ENCODE measurements at places on chromosomes 1 and 21.

DNA sequence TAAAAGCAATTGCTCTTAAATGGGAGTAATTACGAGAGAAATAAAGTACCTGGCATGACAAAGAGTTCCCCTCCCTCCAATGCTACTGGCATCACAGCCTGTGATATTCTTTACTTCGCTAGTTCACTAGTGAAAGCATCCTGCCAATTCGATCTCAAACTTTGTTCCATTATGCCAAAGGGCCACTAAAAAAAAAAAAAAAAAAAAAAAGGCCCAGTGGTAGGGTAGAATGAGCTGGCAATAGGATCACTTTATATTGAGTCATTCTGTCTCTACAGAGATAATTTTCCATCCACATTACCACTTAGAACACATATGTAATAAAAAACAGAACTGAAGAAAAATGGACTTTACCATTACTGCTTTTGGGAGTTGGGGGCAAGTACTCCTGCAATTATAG lies 11.2 kb downstream of the PUM1 start:
- DNase-seq, result no peak

- no peak for DNase-seq
Observed at GRCh38 chr1:6471086-6471969, 5.4 kb upstream of the TNFRSF25 start.

GRCh38 chr1:5379176-5379759 lies 613.0 kb downstream of the NPHP4 start:
- DNase-seq, result no peak

DNA sequence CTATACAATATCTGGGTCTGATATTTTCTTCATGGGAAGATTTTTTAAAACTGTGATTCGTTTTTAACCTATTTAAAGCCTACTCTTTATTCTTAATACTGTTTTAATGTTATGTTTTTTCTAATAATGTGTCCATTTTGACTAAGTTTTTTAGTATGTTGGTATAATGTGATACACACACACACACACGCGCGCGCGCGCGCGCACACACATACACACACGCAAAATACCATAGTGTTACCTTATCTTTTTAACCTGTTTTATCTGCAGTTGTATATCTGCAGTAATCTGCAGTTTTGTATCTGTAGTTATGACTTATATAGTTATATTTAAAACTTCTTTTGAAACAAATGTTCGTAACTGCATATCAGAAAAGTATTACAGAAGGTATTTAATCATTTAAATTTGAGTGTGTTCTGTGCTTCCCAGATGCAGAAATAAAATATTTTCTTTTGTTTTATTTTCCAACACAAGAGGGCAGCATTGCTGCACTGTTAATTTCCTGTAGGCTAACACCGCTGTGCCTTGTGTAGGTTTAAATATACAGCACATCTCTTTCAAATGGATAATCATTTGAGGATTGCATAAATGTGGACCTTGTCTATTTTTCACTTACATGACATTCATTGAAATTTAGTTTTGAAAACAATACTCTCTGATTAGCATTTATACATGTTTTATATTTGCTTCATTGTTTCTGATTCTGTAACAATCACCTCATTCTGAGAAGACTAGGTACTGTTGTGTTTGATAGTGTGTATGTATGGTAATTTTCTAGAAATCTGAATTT lies 166.1 kb downstream of the PDE4B start:
- DNase-seq, result no peak

GRCh38 chr1:173268786-173269277 lies 61.7 kb upstream of the TNFSF4 start:
- DNase-seq, result no peak

GRCh38 chr1:177753655-177754054 lies 216.2 kb downstream of the SEC16B start:
- no peak for DNase-seq

- DNase-seq, result no peak
Observed at GRCh38 chr1:171807556-171807955, 26.1 kb downstream of the METTL13 start.

GRCh38 chr1:5836776-5837440 lies 155.3 kb downstream of the NPHP4 start:
- no peak for DNase-seq

DNA sequence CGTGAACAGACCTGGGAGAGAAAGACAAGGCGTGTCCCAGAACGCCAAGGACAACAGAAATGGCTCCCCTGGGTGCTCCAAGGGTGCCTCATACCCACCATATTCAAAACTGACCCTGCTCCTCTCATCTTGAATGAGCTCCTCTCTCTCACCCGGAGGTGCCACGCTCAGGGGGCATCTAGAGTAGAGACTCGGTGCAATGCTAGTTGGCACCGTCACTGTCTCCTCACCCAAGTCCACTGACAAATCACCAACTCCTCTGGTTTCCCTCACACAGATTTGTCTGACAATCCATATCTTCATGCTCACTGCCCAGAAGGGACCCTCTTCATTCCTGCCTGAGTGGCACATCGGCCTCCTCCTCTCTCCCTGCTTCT lies 5.0 kb downstream of the TMEM125 start:
- peak; percentile 62 for DNase-seq

- no peak for DNase-seq
Observed at GRCh38 chr1:107950464-107950863, 14.5 kb downstream of the VAV3 start.

DNA sequence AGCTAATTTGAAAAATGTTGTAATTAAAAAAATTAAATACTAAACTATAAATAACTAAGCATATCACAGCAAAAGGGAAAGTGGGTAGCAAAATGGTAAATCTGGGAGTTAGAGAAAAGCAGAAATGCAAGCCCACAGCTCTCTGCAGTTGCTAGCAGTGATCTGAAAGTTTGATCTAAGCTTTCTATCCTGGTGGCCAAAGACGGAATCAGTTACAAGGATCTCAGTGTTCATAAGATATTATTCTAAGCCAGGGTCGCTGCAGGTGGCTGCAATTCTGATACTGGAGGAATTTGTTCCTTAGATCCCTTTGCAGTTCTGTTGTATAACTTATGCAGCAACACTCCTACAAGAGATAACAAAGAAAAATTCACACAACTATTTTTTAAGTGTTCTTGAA lies 363.7 kb downstream of the SETD4 start:
- DNase-seq, result no peak

DNA sequence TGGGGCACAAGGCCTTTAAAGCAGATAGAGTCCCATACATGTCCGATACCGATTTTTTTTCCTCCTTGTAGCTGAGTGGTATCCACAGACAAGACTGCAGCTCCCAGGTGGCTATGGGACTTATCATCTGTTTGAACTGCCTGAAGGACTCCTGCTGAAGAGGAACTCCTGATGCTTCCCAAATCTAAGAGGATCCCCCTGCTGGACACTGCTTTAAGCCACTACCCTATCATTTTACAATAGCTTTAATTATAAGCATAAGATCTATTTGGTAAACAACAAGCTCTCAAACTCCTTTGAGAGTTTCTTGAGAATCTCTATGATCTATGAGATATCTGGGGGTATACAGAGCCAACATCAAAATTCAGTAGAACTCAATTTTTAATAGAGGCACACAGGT lies 11.7 kb downstream of the NDC1 start:
- no peak for DNase-seq

- no peak for DNase-seq
Observed at GRCh38 chr1:193588311-193589082, 402.1 kb upstream of the B3GALT2 start.

- no peak for DNase-seq
Observed at GRCh38 chr1:101291562-101292380, 55.0 kb downstream of the S1PR1 start.

- DNase-seq, result no peak
Observed at GRCh38 chr1:187819086-187819485, 990.3 kb downstream of the PLA2G4A start.

All from mesenteric fat pad (tissue), 1 donor.